ENCODE measurements at places on chromosomes 16 and 17.

GRCh38 chr17:55444471-55445441 is 23.1 kb upstream of the MMD start:
- DNase-seq, result no peak

DNA sequence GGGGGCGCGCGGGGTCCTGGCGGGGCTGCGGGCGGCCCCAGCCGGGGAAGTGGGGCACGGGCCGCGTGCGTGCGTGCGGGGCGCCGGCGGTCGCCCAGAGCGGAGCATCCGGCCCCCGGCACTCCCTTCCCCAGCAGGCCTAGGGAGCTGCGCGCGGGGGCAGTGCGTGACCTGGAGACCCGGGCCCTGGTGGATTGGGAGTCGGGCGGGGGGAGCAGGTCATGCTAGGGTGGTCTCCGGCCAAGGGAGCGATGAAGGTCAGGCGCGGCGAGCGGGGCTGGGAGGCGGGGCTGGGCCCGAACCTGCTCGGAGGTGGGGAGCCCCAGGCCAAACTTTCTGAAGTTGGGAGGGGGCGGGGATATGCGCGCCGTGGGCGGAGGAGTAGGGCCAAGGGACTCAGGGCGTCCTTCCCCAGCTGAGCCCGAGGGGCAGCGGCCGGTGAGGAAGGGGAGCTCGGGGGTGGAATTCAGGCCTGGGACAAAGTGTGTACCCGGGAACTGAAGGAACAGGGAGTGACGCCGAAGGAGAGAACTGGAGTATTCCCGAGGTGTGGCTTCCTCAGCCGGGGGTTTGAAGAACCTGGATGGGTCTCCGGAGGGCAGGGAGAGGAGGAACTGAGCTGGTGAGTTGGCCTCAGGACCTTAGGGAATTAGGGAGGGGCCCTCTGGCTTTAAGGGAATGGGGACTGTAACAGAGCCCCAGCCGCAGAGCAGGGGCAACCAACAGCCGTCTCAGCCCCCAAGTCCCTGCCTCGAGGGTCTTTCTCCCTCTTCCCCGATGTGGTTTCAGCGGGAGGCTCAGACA is 589 bp downstream of the XYLT2 start:
- DNase-seq, result no peak

DNA sequence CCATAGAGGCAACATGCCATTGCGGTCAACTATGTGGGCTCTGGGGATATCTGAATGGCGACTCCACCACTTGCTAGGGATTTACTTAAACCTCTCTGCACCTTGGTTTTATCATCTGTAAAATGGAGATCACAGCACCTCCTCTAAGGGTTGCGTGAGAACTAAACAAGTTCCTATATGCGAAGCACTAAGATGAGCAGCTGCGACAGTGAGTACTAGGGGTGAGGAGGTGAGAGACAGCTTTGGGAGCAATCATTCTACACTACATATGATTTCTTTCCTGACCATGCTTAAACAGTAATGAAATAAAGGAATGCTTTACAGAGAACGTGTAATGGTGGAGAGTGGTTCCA is 61.4 kb downstream of the CREBBP start:
- no peak for DNase-seq

GRCh38 chr17:77706938-77707337 is 251.6 kb upstream of the TNRC6C start:
- DNase-seq, result no peak

GRCh38 chr16:12752159-12752558 is 51.5 kb downstream of the CPPED1 start:
- no peak for DNase-seq

GRCh38 chr17:40358323-40359038 is 6.1 kb downstream of the GJD3 start:
- peak; percentile 73 for DNase-seq

DNA sequence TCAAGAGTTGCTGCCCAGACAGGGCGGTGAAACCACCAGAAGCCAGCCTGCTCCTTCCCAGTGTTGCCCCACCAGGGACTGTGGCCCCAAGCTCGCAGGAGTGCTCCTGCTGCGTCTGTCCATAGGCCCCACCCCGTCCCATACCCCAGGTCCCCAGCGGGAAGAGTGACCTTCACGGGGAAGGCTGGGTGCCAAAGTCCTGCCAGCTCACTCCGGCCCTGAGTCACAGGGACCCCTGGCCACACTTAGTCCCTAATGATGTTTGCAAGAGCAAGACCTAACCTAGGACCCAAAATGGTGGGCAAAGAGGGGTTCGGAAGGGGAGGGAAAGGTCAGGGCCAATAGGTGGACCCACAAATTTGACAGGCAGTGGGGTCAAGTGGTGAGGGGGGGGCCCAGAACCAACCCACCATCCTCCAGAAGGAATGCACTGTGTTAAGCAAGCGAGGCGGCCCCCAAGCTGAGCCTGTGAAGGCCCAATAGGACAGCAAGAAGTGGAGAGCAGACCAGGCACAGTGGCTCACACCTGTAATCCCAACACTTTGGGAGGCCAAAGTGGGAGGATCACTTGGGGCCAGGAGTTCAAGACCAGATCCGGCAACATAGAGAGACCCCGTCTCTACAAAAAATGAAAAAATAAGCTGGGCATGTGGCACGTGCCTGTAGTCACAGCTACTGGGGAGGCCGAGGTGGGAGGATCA is 3.3 kb downstream of the DOK4 start:
- DNase-seq, result no peak

- DNase-seq, result no peak
Measured at GRCh38 chr17:62657145-62657665, 29.7 kb downstream of the MRC2 start.

- no peak for DNase-seq
Measured at GRCh38 chr17:68865584-68865983, 89.6 kb downstream of the ABCA8 start.

GRCh38 chr17:21453144-21453898 is 77.2 kb downstream of the KCNJ12 start:
- DNase-seq, result no peak

DNA sequence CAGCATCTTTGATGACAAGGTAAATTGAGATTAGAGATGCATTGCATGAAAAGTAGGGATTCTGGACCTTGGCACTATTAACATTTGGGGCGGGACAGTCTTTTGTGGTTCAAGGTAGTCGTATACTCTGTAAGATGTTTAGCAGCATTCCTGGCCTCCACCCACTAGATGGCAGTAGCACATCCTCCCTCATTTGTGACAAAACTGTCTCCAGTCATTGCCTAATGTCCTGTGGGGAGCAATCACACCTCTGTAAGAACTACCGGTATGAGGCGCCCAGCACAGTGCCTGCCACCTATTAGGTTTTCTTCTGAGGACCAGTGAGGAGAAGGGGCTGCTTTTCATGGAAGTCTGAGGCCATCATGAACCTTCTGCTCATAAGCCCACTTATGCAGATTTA is 180.8 kb downstream of the RBFOX1 start:
- peak; percentile 1 for DNase-seq

DNA sequence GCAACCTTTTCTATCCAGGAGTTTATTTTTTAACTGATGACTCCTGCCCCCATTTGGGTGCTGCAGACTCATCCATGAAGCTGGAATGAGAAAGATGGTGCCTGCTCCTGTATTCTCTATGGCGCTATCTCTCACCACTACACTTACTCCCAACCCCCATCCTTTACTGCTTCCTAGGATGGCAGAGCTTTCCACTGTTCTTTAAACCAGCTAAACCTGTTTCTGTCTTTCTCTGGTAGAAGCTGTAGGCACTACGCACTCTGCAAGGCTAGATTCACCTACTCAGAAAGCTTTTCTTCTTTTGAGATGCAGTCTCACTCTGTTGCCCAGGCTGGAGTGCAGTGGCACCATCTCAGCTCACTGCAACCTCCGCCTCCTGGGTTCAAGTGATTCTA is 47.0 kb downstream of the ADAMTS18 start:
- no peak for DNase-seq

- no peak for DNase-seq
Measured at GRCh38 chr16:90004577-90004976, 14.7 kb downstream of the DBNDD1 start.

Measured in SHP77 (cell line).